Caki2 (cell line): ENCODE measurements at places on chromosomes 5 and 9. TPM values are rescaled to one million over a fixed set of nuclear protein-coding genes. Genes with fewer than 3 reads are reported as not detected.

DNA sequence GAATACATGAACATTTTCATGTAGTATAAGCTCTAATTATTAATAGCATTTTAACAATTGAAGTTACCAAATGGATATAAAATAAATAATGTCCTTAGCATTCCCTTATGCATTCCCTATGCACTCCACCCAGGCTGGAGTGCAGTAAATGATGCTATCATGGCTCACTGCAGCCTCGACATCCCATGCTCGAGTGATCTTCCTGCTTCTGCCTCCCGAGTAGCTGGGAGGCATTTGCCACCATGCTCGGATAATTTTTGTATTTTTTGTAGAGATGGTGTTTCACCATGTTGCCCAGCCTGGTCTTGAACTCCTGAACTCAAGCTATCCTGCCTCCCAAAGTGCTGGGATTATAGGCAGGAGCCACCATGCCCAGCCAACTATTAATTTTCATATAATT is 184.0 kb downstream of the PBX3 start:
- peak; percentile 31 for DNase-seq

DNA sequence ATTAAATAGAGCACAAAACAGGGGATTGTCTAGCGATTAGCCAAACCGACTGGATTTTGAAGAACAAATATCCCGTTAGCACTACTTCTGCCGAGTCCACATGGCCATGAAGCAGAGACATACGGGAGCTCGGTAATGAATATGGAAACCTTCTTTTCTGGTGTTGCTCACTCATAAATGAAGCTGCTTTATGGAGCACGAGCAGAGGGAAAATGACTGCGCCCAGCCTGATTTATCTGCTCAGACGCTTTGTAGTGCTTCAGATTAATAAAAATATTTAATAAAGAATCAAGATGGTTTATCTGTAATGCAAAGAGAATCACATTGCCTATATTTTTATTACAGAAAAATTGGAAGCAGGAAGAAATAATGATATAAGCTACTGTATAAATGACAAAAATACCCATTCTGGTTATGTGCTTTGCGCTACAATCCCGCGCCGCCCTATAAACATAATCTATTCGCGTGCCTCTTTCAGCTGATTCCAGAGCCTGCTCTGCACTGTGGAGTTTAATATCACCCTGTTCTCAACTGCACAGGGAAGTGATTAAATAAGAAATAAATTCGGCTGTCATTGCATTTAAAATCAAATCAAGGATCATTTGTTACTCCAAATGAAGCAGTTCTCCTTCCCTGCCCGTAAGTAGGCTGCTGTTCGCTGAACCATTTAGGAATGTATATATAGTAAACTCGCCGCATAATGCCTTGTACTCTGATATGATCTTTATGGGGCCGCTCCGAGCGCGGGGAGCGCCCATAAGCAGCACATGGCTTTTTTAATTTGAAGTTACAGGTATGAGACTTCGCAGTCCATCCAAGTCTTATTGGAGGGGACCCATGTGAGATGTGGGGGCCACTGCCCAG is 22.3 kb upstream of the UBAC1 start:
- no peak for DNase-seq

DNA sequence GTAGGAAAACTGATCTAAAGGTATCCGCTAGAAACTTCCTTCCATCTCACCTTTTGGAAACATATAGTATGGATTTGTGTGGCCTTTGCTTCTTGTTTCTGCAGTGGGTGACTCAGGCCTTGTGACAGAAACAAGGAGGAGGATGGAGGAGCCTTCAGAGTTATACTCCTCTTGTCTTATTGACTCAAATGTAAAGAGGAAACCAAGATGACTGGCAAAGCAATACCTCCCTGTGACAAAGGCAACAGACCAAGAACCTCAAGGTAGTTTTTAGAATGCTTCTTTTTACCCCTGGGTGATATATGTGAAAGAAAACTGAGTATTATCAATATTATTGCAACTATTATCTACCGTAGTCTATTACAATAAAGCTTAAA is 123.3 kb upstream of the SLIT3 start:
- no peak for DNase-seq

- no peak for DNase-seq
Measured at GRCh38 chr5:127666043-127666716, 17.3 kb downstream of the CTXN3 start.

GRCh38 chr9:111984086-111984802 is 87.6 kb downstream of the UGCG start:
- no peak for DNase-seq

DNA sequence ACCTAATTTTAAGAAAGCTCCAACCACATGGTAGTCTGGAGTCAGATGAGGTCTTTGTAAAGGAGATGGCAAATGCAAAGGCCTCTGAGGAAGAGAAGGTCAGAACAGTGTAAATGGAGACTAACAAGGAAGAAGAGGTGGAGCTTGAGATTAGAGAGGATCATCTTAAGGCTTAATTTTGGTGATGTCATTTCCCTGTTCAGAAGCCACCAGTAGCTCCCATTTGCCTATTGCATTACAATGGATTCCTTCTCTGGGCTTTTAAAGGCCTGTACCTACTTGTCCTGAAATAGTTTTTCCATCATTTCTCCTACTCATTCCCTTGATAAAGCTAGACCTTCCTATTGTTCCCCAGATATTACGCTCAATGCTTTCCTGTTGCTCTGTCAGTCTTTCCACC is 16.1 kb downstream of the PCSK5 start:
- DNase-seq = no peak

- DNase-seq = no peak
Measured at GRCh38 chr5:132298298-132299212, 4.4 kb downstream of the SLC22A4 start.

- DNase-seq = no peak
Measured at GRCh38 chr5:106019261-106019660, 1651.5 kb downstream of the EFNA5 start.

GRCh38 chr9:83011611-83012010 is 51.3 kb downstream of the RASEF start:
- no peak for DNase-seq

DNA sequence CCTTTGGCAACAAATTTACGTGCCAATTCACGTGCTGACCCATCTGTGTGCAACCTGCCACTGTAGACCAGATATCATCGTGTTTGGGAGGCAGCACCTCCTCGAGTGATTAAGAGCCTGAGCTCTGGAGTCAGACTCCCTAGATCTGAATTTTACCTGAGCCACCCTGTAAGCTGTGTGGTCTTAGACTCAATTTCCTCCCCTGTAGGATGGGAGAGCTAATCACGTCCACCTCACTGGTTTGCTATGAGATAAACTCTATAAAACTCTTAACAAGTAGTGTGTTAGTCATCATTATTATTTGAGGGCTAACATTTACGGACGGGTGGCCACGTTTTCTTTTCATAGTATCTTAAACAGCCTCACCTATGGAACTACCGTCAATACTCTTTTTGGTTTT is 220.0 kb upstream of the ADAMTSL1 start:
- DNase-seq = no peak

GRCh38 chr9:70352356-70352755 is 62.1 kb downstream of the KLF9 start:
- DNase-seq = no peak

GRCh38 chr9:100066539-100066938 is 32.3 kb downstream of the ERP44 start:
- DNase-seq = no peak

DNA sequence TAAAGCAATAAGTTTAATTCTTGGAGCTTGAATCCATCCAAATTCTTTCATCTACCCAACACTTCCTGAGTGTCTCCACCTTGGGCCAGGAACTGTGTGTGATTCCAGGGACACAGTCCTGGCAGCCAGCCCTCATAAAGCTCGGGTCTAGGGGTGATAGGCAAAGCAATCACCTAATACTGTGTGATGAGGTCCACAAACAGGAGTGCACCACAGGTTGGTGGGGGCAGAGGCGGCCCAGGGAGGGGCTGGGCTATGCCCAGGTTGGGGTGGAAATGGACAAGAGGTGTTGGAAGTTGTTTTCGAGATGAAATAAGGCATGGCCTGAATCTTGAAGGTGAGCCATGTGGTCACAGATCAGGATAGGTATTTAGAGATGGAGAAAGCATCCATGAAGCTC is 133.9 kb upstream of the PTCH1 start:
- no peak for DNase-seq

- no peak for DNase-seq
Measured at GRCh38 chr5:14960120-14960462, 88.5 kb upstream of the ANKH start.

DNA sequence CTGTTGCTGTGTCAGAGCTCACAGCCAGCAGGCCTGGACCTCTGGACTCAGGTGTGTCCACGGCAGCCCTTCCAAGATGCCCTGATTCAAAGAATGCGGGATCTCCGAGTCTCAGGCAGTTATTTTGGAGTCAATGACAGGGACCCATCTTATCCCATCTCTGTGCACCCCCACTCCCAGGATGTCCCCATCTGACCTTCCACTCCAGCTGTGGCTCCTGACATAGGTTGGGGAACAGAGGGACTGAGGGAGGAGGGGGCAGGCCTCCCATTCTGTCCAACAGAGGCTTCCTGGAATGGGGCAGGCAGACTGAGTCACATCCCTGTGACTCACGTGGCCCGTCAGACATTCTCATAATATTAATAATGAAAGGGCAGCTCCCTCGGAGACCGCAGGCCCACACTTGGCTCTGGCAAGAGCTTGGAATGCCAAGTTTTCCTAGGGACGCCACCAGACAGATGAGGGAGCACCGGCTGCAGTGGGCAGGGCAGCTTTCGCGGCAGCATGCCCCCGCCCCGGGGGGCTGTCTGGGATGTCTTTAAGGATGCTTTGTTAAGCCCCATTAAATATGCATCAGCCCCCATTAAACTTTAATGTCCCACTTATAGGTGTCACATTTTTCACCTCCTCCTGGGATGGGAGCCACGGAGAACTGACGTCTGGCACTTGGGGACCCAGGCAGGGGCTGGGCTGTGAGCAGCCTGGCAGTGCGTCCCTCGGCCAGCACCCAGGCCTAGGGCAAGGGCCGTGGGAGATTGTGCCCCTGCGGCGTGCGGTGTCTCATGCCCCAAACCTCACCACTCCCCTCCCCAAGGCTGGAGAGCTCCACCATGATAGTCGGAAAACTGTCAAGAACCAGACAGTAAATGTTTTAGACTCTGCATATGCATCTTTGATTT is 23.6 kb upstream of the FIBCD1 start:
- DNase-seq = peak; percentile 82

- no peak for DNase-seq
Measured at GRCh38 chr5:142327111-142327842, 2.5 kb upstream of the SPRY4 start.

- DNase-seq = no peak
Measured at GRCh38 chr9:87502391-87503221, 4.9 kb downstream of the DAPK1 start.

GRCh38 chr9:28868228-28868990 is 1295.1 kb upstream of the C9orf72 start:
- DNase-seq = no peak

GRCh38 chr5:128274441-128274840 is 190.9 kb downstream of the SLC12A2 start:
- no peak for DNase-seq

GRCh38 chr9:109537288-109537687 is 39.2 kb upstream of the PTPN3 start:
- DNase-seq = no peak

- no peak for DNase-seq
Measured at GRCh38 chr9:15475923-15476536, 34.7 kb downstream of the PSIP1 start.

DNA sequence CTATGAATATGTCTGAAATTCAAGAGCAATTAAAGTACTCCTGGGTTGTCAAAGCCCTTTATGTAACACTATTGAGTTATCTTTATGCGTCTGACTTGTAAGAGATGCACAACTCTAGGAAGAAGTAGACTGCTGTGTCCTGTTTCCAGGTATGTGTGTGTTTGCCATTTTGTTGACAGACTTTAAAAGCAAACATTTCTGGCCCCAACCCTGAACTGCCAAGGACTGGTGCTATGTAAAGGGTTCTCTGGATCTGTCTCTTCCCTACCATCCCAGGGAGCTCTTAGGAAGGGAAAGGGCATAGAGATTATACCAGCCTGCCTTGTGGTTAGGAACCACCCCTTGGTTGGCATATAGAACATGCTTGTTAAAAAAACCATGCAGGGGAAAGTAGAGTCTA is 12.1 kb downstream of the SLC22A5 start:
- no peak for DNase-seq

The IFNA13 gene
- not detected in 2 replicates for total RNA-seq
